PC-9 (cell line): ENCODE measurements at places on chromosomes 4 and X. TPM values are rescaled to one million over a fixed set of nuclear protein-coding genes. Genes with fewer than 3 reads are reported as not detected.
A peak's percentile ranks its signal among the peaks of the same experiment; 100 is the strongest.

DNA sequence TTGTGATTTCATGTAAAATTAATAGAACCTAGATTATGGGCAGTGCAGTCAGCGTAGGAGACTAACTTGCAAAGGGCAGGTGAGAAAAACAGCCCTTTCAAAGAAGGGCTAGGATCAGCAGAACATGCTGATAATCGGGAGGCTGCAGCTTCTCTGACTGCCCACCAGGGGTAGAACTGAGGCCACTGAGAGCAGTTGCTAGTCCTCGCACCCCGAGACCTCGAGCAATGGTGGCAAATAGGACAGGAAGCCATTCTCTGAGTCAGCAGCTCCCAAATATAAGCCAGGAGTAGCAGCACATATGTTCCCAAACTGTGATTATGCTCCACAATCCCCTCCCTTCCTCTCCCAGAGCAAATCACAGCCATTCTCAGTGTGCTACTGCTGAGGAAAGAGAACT, 186.5 kb downstream of the MSL3 start:
- DNase-seq: no peak

GRCh38 chr4:152500800-152501434, 35.0 kb downstream of the FBXW7 start:
- peak; percentile 54 for DNase-seq

- DNase-seq: no peak
Observed at GRCh38 chrX:113743069-113743468, 840.8 kb upstream of the HTR2C start.

FAM149A gene
- total RNA-seq: 0.26 and 0.80 TPM in 2 replicates

GRCh38 chr4:2154215-2154740, 87.6 kb downstream of the HAUS3 start:
- no peak for DNase-seq

DNA sequence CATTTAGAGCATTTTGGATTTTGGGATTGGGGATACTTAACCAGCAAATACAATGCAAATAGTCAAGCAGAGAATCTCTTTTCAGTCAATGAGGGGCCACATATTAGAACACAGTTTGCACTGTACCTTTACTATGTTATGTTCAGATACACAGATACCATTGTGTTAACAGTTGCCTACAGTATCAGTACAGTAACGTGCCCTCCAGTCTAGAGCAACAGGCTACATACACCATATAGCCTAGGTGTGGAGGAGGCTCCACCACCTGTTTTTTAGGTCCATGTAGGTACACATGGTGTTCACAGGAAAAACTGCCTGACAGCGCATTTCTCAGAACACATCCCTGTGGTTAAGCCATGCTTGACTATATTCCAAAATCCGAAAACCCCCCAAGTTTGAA, 9.1 kb downstream of the GRPEL1 start:
- no peak for DNase-seq

DNA sequence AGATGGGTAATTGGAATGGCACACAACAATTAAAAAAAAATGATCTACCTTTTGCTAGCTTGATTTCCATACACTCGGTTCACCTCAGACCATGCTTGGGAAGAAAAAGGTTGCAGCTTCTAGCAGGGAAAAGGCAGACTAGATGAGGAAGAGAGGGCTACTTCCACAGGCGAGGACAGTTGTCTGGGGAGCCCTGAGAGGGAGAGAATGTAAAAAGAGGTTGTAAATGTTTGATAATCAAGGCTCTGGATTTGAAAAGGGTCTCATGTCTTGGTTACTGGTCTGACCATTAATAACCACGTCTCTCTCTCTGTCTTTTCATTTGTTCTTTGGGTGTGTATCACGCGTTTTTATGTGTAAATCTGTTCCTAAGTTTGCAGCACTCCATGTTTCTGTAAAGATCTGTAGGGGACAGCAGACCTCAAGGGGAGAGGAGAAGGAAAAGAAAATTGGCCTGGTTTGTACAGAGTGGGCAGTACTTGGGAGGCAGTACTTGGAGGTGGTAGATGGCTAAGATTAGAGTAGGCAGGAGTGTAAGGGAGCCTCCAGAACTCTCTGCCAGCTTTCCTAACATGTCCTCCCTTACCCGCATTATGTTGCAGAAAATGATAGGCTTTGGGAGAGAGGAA, 750 bp downstream of the ARMCX5 start:
- DNase-seq: no peak

FMR1NB gene
- total RNA-seq: not detected in 2 replicates

CENPVL3 gene
- total RNA-seq: not detected in 2 replicates

SPATA18 gene
- 0.13 and 0.20 TPM in 2 replicates for total RNA-seq

- no peak for DNase-seq
Observed at GRCh38 chr4:93835929-93836328, 7.4 kb downstream of the ATOH1 start.

DNA sequence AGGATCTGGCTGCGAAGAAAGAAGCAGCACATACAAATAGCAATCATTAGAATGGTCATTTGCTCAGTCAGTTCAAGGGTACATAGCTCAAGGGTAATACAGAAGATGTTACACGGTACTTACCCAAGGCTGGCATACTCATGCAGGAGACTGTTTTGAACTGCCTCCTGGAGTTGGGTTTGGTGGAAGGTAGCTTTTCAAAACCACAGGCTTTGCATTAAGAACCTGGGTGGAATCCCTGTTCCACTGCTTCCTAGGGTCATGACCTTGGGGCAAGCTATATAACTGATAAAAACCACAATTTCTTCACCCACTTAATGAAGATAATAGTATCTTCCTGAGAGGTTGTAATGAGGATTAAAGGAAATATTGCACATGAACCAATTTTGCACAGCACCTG, 36.5 kb downstream of the TBC1D9 start:
- DNase-seq: no peak

GRCh38 chr4:71095545-71095944, 102.1 kb downstream of the DCK start:
- DNase-seq: no peak

GRCh38 chr4:173782660-173783059, 252.6 kb upstream of the HAND2 start:
- DNase-seq: no peak
